ENCODE measurements at places on chromosomes 12 and 14.

- DNase-seq: no peak
Measured at GRCh38 chr12:19394385-19394784, 44.9 kb upstream of the AEBP2 start.

DNA sequence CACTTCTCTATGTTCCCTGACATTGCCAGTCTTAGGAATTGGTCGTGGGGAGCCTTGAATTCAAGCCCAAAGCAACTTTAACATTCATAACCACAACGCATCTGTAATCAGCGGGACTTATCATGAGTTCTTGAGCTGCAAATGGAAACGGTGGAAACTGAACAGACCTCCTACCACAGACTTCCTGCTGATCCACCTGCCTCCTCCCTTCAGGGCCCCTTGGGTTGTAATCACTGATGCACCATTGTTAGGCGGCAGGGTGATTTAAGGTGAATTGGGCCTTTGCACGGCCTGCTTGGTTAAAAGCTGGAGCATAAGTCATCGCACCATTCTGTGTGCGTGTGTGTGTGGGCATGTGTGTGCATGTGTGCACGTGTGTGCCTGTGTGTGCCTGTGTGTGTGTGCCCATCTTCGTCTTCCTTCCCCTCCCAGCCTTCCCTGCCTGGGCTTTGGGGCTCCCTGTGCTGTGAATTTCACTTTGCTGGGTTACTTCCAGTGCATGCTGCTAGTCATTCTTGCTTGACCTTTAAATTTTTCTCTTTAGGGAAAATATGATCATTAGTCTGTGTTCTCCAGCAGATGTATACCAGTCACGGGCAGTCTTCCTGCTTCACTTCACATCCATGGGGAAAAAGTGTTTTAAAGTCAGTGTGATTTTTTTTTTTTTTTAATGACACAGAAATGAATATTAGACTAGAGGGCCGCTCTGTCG is 29.1 kb downstream of the CHST11 start:
- no peak for DNase-seq

DNA sequence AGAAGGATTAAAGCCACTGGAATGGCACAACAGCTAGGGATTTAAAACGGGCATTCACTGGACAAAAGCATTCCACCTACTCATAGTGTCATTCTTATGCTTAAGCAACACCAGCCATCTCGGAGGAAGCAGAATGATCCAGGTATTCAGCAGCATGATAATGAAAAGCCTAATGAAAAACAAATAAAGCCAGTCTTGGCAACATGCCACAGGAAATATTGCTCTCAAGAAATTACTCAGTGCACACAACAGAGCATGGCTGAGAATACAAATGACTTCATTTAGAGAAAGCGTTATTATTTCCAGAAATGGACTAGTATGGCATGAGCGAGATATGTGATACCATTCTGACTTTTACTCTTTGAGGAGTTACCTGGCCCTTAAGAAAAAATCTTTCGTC is 442.2 kb downstream of the APAF1 start:
- DNase-seq: peak; percentile 2

DNA sequence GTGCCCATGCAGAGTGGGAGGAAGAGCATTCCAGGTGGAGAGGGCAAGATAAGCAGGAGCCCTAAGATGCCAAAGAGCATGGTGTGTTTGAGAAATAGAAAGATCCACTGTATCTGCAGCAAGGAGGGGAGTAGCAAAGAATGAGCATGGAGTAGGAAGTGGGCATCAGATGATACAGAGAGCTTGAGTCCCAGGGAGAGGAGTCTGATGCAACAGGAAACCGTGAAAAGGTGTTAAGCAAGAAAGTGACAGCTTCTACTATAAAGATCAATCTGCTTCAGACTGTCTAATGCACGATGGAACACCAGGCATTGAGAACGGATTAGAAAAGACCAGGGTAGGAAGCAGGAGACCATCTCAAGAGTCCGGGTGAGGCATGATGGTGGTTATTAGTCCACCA is 12.3 kb upstream of the GPRC5D start:
- no peak for DNase-seq

GRCh38 chr14:36516719-36517241 is 3.3 kb downstream of the NKX2-1 start:
- no peak for DNase-seq

DNA sequence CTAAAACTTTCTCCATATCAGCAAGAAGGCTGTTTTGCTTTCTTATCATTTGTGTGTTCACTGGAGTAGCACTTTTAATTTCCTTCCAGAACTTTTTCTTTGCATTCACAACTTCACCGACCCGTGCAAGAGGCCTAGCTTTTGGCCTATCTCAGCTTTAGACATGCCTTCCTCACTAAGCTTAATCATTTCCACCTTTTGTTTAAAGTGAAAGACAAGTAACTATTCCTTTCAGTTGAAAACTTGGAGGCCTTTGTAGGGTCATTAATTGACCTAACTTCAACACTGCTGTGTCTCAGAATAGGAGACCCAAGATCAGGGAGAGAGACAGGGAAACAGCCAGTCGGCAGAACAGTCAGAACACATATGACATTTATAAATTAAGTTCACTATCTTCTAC is 39.3 kb downstream of the BBS10 start:
- no peak for DNase-seq

DNA sequence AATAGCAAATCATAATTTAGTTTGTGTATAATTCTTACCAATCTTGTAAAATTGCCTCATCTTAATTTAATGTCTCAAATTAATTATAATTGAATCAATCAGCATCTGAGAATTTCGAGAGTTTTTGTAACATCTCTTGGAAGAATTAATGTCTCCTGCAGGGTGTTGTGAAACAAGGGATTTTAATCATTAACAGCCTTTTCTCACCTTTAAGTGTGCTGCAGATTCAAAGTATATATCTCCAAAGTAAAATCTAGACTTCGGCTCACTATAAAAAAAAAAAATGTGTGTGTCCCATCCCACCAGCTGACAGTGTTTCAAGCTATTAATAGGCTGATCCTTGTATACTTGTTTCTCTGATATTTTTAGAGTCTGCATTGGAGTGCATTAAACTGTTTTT is 603.1 kb downstream of the ETNK1 start:
- no peak for DNase-seq

DNA sequence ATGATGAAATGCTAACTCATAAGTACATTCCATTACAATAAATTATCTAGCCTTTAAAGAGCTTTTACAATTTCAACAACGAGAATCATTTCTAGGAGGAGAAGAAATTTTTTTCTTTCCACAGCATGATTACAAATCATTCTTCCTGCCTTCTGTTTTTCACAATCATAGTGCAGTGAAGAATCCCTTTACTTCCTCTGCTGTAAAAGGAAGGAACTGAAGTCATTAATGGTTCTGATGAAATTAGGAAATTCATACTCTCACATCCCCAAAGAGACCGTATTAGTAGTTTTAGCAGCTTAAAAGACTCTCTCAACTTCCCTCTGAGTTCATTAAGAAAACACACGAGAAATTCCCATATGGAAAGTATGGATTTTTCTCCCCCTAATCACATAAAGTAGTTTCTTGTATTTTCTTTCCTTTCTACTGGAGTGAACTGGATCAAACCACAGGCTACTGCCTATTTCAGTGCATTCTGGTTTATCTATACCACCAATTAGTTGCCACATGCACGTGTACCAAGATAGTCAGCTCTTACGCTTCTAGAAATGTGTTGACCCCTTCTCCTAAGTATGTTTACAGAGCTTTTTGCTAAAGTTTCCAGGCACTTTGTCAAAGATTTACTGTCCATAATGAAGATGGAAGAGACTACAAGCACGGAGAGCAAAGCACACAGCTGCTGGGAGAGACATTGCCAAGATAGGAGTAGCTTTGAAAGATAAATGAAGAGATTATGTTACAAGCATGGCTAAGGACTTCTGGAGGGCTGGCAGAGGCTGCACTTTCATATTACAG is 58.9 kb upstream of the KITLG start:
- DNase-seq: peak; percentile 68

DNA sequence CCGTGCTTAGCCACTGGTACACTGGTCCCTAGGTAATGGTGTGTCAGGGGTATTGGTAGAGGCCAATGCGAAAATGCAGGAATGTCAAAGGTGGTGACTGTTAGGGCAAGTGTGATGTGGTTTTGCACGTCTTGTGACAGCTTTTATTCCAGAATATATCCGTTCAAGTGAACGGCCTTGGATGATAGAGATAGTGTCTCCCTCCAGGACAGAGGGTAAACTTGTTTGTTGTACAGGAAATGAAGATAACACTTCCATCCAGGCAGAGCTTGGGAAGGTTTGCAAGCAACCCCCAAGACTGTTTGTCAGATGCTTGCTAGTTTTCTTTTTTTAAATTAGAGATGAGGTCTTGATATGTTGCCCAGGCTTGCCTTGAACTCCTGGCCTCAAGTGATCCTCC is 84.2 kb downstream of the DNAH10 start:
- no peak for DNase-seq

DNA sequence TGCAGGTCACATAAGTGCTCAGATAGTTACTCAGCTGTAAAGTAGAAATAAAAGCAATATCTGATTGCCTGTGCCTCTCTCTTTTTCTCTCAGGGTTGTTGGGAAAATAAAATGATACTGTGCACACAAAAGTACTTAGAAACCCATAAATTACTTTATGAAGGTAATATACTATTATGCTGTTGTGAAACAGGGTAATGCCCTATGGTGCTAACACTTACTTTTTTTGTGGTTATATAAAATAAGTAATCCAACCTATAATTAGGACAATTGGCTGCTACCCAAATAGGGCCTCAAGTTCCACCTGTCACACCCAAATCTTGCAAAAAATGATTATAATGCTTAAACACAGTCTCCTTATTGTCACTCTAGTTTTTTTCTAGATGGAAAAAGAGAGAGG is 50.6 kb downstream of the DAAM1 start:
- DNase-seq: no peak

GRCh38 chr14:31945074-31945613 is 132.0 kb upstream of the ARHGAP5 start:
- DNase-seq: no peak

DNA sequence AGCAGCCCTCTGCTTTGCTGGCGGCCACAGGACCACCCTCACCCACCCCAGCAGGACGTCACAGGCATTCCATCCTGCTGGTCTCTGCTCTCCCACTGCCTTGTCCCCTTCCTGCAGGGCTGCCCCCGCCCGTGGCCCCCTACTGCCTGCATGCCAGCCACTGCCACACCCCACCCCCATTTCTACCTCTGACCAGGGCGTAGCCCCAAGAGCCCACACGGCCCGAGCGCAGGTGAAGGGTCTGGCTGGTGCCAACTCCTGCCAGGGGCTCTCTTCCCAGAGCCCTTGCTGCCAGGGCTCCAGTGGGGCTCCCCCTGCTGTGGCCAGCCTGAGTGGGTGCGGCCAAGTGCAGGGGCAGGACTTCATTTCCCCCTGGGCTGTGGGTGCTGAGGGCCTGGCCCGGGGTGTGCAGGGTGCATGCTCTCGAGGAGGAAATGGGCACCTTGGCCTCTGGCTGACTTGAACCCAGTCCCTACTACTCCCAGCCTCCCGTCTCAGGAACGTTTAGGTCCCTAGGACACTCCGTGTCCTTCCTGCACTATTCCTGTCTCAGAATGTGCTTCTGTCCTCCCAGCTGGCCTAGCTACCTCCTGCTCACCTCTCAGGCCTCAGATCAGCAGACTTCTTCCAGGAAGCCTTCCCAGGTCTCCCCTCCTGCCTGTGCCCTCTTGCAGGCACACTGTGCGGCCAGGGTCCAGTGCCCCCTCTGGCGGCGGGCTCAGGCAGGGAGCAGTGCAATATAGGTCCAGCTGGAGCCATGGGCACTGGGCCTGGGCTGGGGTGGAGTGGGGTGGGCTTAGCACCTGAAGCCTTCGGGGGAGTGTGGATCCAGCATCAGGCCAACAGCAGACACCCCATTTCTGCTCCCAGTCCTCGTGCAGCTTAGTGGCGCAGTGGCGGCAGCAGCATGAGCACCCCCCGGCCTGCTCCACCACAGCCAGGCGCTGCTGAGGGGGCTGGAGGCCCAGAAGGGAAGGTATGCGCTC is 1.4 kb downstream of the LBHD2 start:
- DNase-seq: no peak

GRCh38 chr12:117121441-117121840 is 22.2 kb upstream of the TESC start:
- DNase-seq: no peak

- no peak for DNase-seq
Measured at GRCh38 chr12:119235197-119235751, 56.5 kb downstream of the HSPB8 start.

DNA sequence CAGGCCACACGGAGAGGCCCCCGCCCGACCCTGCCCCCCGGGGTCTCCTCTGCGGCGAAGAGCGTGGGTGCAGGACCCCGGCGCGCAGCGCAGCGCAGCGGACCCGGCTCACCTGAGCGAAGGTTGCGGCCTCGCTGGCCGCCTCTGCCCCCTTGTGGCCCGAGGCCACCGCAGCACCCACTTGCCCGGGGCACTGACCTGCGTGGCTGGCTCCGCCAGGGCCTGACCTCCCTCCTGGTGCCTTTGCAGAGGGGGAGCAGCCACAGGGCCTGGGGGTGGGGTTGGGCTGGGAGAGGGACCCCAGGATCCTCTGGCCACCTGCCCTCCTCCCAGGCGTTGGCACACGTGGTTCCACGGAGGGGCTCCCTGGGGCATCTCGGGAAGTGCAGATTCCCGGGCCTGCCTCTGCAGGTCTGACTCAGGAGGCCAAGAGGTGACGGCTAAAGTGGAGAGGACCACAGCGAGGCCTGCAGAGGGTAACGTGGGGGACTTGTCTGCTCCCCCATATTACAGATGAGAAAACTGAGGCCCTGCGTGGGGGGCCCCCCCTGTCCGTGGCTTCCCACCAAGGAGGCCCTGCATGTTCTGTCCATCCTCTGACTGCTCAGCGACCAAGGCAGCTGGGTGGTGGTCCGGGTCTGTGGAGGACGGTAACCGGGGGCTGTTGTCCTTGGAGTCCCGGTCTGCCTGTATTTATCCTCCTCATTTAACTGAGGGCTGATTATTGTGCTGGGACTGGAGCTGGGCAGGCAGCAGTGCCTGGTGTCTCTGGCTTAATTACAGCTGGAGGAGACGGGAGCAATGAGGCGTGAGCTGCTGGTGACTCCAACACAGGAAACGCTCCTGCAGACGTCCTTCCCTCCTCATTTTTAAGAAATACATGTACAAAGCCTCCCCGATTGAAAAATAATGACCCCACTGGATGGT is 67.9 kb upstream of the BEGAIN start:
- no peak for DNase-seq

DNA sequence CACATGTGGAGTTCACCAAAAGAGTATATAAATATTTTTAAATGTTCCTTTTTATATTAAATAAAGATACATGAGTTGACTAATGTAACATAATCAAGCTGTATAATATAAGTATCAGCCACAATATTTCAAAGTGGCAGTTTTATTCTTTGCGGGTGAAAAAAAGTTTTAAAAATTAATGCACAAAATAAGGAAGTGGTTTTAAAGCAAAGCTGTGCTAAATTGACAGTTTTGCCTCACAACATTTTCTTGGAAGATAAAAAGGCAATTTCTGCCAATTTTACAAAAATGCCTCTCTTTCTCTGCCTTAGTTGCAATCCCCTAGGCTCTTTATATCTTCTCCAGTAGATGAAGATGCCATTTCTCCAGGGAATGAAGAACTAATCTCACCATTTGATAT is 719.1 kb downstream of the C12orf50 start:
- DNase-seq: no peak

DNA sequence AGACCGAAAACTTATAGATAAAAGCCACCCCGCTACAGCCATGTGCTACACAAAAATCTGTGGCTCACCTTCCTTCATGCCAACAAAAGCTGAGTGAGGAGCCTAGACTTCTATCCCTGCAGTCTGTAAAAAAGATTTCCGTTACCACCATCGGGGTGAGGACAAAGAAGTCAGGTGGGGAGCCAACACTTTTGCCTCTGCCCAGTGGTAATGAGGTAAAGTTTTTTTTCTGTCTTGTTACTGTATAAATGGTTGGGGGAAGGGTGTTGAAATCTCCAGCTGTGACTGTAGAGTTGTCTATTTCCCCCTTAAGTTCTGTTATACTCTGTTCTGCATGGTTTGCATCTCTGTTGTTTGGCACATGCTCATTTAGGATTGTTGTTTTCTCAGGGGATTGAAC is 707.8 kb downstream of the FLRT2 start:
- DNase-seq: no peak

Data from choroid plexus epithelial cell (primary cell).